ENCODE measurements at places on chromosomes 2 and 18. TPM values are rescaled to one million over a fixed set of nuclear protein-coding genes. Genes with fewer than 3 reads are reported as not detected.

DNA sequence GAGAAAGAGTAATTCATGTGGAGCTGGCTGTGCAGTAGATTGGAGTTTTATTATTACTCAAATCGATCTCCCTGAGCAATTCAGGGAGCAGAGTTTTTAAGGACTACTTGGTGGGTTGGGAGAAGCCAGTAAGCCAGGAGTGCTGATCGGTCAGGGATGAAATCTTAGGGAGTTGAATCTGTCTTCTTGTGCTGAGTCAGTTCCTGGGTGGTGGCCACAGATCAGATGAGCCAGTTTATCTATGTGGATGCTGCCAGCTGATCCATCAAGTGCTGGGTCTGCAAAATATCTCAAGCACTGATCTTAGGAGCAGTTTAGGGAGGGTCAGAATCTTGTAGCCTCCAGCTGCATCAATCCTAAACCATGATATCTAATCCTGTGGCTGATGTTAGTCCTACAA, 17.0 kb upstream of the UGT1A8 start:
- H3K27ac ChIP-seq = no peak overlapping the region
- peaks cover 10% of the 10 kb centered on the region for H3K27me3 ChIP-seq
- no peak for DNase-seq
- H3K4me3 ChIP-seq = no peak overlapping the region
- H3K4me1 ChIP-seq = no peaks in the 10 kb centered on the region
- H3K36me3 ChIP-seq = no peaks in the 10 kb centered on the region

The SPIRE1 gene
- 64.4 TPM for total RNA-seq

DNA sequence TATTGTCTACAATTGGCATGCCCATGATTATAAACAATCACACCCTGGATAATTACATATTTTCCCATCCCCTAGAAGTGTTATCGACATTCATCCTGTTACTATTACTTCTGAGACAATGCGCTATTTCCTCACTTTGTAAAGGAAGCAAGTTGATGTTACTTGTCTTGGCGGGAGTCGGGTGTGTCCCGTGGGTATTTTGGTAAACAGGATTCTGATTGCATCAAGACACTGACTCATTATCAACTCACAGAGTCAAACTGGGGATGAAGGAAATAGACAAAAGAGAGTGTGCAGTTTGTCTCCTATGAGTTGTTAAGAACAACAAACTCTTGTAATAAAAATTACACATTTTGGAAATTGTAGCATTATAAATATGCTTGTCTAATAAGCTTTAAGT, 142.7 kb downstream of the GALR1 start:
- no peak overlapping the region for H3K27ac ChIP-seq
- H3K36me3 ChIP-seq = no peaks in the 10 kb centered on the region
- no peak overlapping the region for H3K4me3 ChIP-seq
- no peaks in the 10 kb centered on the region for H3K4me1 ChIP-seq
- DNase-seq = no peak

DNA sequence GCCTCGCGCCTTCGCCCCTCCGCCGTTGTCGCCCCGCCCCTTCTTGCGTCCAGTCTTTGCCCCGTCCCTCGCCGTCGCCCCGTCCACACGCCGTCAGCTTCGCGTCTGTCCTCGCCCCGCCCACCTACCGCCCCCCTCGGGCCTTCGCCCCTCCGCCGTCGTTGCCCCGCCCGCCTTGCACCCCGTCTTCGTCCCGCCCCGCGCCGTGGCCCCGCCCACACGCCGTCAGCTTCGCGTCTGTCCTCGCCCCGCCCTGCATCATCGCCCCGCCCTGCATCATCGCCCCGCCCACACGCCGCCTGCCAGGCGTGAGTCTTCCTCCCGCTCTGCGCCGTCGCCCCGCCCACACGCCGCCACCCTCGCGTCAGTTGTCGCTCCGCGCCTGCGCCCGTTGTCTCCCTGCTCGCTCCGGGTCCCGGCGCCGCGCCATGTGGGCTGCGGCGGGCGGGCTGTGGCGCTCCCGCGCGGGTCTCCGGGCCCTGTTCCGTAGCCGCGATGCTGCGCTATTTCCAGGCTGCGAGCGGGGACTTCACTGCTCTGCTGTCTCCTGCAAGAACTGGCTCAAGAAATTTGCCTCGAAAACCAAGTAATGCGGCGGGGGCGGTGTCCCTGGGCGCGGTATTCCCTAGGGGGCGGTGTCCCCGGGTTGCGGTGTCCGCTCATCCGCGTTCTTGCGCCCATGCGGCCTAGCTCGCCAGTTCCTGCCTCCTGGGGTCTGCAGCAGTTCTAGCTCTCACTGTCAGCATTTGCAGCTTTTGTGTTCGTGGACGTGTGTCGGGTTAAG, at the start of gene RBFA:
TSS of gene RBFA (plus strand) at position 367 of the 784 bp plus-strand sequence. CDS start at position 429, 62 bp downstream.
- peaks cover 7% of the 10 kb centered on the region for H3K36me3 ChIP-seq
- peak; percentile 99 for DNase-seq
- H3K27ac ChIP-seq = peak within 1 kb of the TSS; percentile 90
- no peaks in the 10 kb centered on the region for H3K27me3 ChIP-seq

DNA sequence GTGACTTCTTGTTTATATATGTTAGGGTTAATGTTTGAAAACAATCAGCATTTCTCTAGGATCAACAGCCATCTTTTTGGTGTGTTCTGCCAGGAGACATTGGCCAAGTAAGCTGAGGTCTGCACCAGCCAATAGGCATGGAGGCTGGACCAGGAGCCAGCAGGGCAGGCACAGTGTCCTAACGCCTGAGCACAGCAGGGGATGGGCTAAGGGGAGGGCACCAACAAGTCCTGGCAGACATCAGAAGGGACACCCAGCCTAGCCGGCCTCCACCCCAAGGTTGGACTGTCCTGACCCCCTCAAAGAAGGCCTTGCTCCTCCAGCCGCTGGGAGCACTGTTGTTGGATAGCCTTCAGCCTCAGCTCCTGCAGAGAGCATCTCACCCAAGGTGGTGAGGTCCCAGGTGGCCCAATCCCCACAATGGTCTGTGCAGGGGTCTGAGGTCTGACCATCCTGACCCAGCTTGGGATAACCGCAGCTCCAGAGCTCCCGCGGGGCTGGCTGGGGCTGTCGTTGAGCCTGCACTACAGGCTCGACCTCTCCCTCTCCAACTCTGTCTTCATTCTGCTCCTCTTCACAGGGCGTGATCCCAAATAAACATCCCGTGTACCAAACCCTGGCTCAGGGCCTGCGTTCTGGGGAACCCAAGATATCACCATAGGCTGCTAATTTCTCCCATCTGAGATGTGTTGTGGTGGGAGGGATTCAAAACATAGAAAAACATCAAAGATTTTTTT, 8.1 kb downstream of the TEX44 start:
- no peak overlapping the region for H3K4me3 ChIP-seq
- H3K4me1 ChIP-seq = peaks cover 14% of the 10 kb centered on the region
- no peak for DNase-seq
- H3K27me3 ChIP-seq = no peaks in the 10 kb centered on the region

GRCh38 chr18:55421615-55422419, 166.2 kb downstream of the TCF4 start:
- H3K4me3 ChIP-seq = peak overlapping the region; percentile 70
- H3K4me1 ChIP-seq = peaks cover 29% of the 10 kb centered on the region
- no peaks in the 10 kb centered on the region for H3K36me3 ChIP-seq
- peak; percentile 62 for DNase-seq
- H3K27me3 ChIP-seq = no peaks in the 10 kb centered on the region
- peak overlapping the region; percentile 88 for H3K27ac ChIP-seq

DNA sequence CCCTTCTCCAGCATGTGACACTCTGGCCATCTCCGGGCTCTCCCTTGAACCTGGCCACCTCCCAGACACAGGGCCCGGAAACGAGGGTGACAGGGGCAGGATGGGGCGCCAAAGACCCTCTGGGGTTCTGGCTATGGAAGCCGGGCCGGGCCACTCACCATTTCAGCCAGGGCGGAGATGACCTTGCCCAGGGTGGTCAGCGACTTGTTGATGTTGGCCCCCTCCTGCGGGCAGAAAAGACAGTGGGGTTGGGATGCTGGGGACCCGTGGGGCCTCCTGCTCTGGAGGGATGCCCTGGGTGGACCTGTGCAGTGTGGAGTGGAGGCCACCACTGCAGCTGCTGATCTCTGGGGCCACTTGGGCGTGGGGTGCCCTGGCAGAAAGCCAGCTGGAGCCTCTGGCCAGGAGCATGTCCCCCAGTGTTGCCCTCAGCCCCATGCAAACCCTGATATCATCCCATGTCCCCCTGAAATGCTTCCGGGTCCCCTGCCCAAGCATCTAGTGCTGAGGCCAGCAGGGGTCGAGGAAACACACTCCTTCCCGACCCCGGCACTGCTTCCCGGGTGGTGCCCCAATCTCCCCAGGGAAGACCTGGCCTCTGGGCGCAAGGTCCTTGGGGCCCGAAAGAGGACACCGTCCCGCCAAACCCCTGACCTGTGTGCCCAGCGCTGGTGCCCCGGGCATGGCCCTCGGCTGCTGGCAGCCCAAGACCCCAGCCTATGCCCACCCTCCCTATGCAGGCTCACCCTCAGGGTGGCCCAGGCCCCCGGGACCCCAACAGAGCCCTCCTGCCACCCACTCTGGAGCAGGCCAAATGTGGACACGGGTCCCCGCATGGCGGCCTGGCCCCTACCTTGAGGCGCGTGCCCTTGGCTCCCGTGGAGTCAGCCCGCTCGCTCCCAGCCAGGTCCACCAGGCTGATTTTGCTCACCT, 36.9 kb downstream of the KIF1A start:
- peak; percentile 86 for DNase-seq
- H3K27ac ChIP-seq = no peak overlapping the region
- no peaks in the 10 kb centered on the region for H3K36me3 ChIP-seq
- no peaks in the 10 kb centered on the region for H3K27me3 ChIP-seq

The MYO3B gene
- total RNA-seq = 0.36 TPM

- no peaks in the 10 kb centered on the region for H3K27me3 ChIP-seq
- no peak for DNase-seq
- no peak overlapping the region for H3K27ac ChIP-seq
Measured at GRCh38 chr2:163610817-163611556, 124.8 kb downstream of the FIGN start.

The OTX1 gene
- not detected for total RNA-seq

DNA sequence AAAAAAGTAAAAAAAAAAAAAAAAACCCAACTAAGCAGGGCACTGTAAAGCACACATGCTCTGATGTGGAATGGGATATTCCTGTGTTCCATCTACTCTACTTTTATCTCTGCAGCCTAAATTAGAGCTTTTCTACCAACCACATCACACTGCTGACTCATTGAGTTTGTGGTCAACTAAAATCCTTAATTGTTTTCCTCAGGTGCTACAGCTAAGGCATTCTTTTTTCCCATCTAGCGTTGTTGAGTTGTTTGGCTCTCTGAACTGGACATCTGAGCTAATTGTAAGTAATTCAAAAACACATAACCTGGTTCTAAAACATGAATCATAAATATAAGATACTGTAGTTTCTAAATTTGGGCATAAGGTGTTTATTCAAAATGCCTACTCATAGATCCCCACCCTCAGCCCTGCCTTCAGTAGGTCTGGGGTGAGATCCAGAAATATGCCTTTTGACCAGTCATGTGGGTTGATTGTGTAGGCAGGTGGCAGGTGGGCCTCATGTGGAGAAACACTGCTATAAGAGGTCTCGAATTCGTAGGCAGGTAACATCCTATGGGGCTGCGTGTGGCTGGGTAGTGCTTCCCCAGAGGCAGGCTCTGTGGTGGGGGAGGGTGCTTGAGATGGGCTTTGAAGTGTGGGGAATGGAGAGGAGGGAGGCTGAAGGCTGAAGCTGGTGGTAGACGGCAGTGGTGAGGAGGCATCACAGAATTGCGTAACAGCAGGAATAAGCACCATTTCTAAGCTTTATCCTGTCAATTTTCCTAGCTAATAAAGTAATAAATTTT, 27.2 kb downstream of the ANKRD29 start:
- peaks cover 8% of the 10 kb centered on the region for H3K4me1 ChIP-seq
- no peak overlapping the region for H3K4me3 ChIP-seq
- no peaks in the 10 kb centered on the region for H3K36me3 ChIP-seq
- DNase-seq = no peak
- H3K27ac ChIP-seq = no peak overlapping the region
- no peaks in the 10 kb centered on the region for H3K27me3 ChIP-seq

The DSG4 gene
- total RNA-seq = not detected

The CLIP4 gene
- total RNA-seq = 124 TPM

DNA sequence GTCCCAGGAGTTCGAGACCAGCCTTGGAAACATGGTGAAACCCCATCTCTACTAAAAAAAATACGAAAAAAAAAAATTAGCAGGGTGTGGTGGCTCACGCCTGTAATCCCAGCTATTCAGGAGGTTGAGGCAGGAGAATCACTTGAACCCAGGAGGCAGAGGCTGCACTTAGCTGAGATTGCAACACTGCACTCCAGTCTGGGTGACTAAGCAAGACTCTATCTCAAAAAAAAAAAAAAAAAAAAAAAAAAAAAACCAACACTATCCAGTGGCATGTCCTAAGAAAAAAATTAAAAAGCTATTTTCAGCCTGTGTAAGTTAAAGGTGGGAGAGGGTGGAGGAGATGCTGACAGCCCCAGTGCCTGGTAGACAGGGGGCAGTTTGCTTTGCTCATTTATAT, 32.2 kb upstream of the REL start:
- H3K4me3 ChIP-seq = no peak overlapping the region
- H3K4me1 ChIP-seq = no peaks in the 10 kb centered on the region
- H3K27me3 ChIP-seq = no peaks in the 10 kb centered on the region
- no peak overlapping the region for H3K27ac ChIP-seq
- no peak for DNase-seq

The SERPINB12 gene
- not detected for total RNA-seq

GRCh38 chr18:457521-458412, 42.7 kb downstream of the COLEC12 start:
- H3K36me3 ChIP-seq = no peaks in the 10 kb centered on the region
- peaks cover 42% of the 10 kb centered on the region for H3K4me1 ChIP-seq
- H3K27ac ChIP-seq = peak overlapping the region; percentile 90
- no peaks in the 10 kb centered on the region for H3K27me3 ChIP-seq
- DNase-seq = no peak
- peak overlapping the region; percentile 57 for H3K4me3 ChIP-seq

DNA sequence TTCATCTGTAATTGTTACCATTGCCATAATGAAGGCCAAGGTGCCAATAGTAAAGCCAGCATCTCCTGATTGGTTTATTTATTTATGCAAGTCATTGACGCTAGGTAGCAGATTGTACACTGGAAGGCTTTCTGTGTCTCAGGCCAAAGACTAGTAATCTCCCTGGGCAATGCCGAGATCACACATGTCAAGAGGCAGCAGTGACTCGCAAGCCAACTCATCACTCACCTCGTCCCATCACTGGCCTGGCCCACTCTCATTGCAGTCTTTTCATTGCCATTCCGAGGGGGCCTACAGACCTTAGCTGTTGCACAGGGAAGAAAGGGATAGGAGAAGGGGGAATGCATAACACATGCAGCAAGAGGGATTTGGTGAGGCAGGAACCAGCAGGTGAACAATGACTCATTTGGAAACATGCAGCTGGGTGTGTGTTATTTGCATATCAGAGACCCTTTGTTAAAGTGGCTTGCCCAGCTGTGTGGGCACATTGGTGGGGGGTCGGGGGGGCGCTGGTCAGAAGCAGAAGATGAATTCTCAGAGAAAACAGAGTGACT, 448.7 kb upstream of the HNRNPA3 start:
- no peak overlapping the region for H3K4me3 ChIP-seq
- H3K27me3 ChIP-seq = no peaks in the 10 kb centered on the region
- no peak for DNase-seq
- no peaks in the 10 kb centered on the region for H3K36me3 ChIP-seq
- H3K27ac ChIP-seq = no peak overlapping the region
- H3K4me1 ChIP-seq = no peaks in the 10 kb centered on the region

The CERKL gene
- total RNA-seq = not detected

The HOXD4 gene
- total RNA-seq = 1.2 TPM

All from osteoblast (primary cell).